Bronchial epithelial cell (primary cell): ENCODE measurements at places on chromosomes 11 and 22. TPM values are rescaled to one million over a fixed set of nuclear protein-coding genes. Genes with fewer than 3 reads are reported as not detected.

CCDC81 gene
- total RNA-seq: 0.53 and 0.64 TPM in 2 replicates

PGA4 gene
- not detected in 2 replicates for total RNA-seq

MAJIN gene
- not detected in 2 replicates for total RNA-seq

SEC14L2 gene
- 32.6 and 34.5 TPM in 2 replicates for total RNA-seq

SLC25A45 gene
- total RNA-seq: 0.26 and 0.77 TPM in 2 replicates

CHRM4 gene
- not detected in 2 replicates for total RNA-seq

ARVCF gene
- 19.2 and 23.2 TPM in 2 replicates for total RNA-seq

LIF gene
- total RNA-seq: under 0.01 and 0.26 TPM in 2 replicates

CCDC82 gene
- 8.2 and 10.2 TPM in 2 replicates for total RNA-seq

MALAT1 gene
- total RNA-seq: 11,095 and 16,401 TPM in 2 replicates

CAPN1 gene
- 136 and 165 TPM in 2 replicates for total RNA-seq

IL17REL gene
- not detected in 2 replicates for total RNA-seq

POTEH gene
- not detected in 2 replicates for total RNA-seq

SLC22A25 gene
- total RNA-seq: not detected in 2 replicates

NPAS4 gene
- total RNA-seq: not detected in 2 replicates

DEFB131B gene
- total RNA-seq: not detected in 2 replicates

VSIG10L2 gene
- 0.38 TPM in 1 of 2 replicates, not detected in the other for total RNA-seq

ASCL3 gene
- not detected in 2 replicates for total RNA-seq

OR4D5 gene
- not detected in 2 replicates for total RNA-seq

APOL3 gene
- 0.13 TPM in 1 of 2 replicates, not detected in the other for total RNA-seq

THRSP gene
- not detected in 2 replicates for total RNA-seq

VEGFB gene
- total RNA-seq: 6.7 and 12.4 TPM in 2 replicates

FAM180B gene
- not detected in 2 replicates for total RNA-seq

PATL1 gene
- total RNA-seq: 3.7 and 5.6 TPM in 2 replicates

TRPM5 gene
- total RNA-seq: not detected in 2 replicates

SYTL2 gene
- total RNA-seq: 5.6 and 8.2 TPM in 2 replicates

AIFM3 gene
- 2.4 and 2.8 TPM in 2 replicates for total RNA-seq

MUC15 gene
- total RNA-seq: 0.53 and 7.3 TPM in 2 replicates

OR4D6 gene
- not detected in 2 replicates for total RNA-seq

PCF11 gene
- total RNA-seq: 26.1 and 41.0 TPM in 2 replicates

APOBEC3F gene
- 0.79 and 2.0 TPM in 2 replicates for total RNA-seq

SELENOH gene
- total RNA-seq: 89.4 and 139 TPM in 2 replicates

PANX2 gene
- total RNA-seq: 0.26 and 0.77 TPM in 2 replicates

TMEM179B gene
- total RNA-seq: 19.0 and 30.0 TPM in 2 replicates

CDON gene
- total RNA-seq: 2.9 TPM in 2 replicates

ADORA2A gene
- under 0.01 and 0.77 TPM in 2 replicates for total RNA-seq

HEPN1 gene
- total RNA-seq: not detected in 2 replicates

APOBEC3B gene
- 0.26 TPM in 1 of 2 replicates, not detected in the other for total RNA-seq

FGF3 gene
- total RNA-seq: not detected in 2 replicates

GPHA2 gene
- not detected in 2 replicates for total RNA-seq

OR2AG1 gene
- not detected in 2 replicates for total RNA-seq
